Stimulated activated CD4-positive, alpha-beta T cell treated with anti-CD3 and anti-CD28 coated beads, Interleukin-1b, Interleukin-23, amount 100 ng/mL, for 48 hours (primary cell): ENCODE measurements at places on chromosomes 1 and 21.

- no peak for DNase-seq
These were observed 28.9 kb upstream of the APP start for GRCh38 chr21:26199456-26199855.

- no peak for DNase-seq
These were observed 198.6 kb upstream of the EDN2 start for GRCh38 chr1:41682845-41683625.

DNA sequence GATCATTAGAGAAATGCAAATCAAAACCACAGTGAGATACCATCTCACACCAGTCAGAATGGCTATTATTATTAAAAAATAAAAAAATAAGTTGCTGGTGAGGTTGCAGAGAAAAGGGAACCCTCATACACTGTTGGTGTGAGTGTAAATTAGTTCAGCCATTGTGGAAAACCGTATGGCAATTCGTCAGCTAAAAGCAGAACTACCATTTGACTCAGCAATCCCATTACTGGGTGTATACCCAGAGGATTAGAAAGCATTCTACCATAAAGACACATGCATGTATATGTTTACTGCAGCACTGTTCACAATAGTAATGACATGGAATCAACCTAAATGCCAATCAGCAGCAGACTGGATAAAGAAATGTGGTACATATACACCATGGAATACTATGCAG is 42.2 kb downstream of the GIPC2 start:
- no peak for DNase-seq

- no peak for DNase-seq
These were observed 28.0 kb upstream of the LSS start for GRCh38 chr21:46256501-46256994.

GRCh38 chr1:67294836-67295617 is 12.6 kb upstream of the IL12RB2 start:
- DNase-seq, result no peak

GRCh38 chr1:196896355-196896754 is 8.5 kb downstream of the CFHR4 start:
- no peak for DNase-seq

DNA sequence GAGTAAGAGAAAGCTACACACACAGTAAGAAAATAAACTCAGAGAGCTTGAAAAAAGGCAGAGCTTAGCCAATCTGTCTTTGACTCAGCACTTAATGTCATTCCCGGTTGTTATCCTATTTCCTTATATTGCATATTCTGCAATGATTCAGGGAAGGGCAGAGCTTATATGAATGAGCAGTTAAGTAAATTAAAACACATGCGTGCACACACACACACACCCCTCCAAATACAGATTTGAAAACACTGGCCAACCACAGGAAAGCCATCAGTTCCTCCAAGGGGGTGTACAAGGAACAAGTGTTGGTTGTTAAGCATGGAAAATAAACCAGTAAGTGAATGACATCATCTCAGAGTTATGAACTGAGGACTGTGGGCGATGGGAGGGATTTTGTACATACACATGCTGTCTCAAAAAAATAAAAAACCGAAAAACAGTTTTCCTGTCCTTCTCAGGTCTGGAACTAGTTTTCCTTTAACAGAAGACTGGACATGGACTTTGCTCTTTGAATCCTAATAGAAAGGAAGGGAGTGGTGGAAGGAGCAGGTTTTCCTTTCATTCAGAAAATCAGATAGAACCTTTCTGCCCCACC is 1.0 kb downstream of the IQGAP3 start:
- no peak for DNase-seq

GRCh38 chr1:14067036-14067435 is 367.0 kb downstream of the PRDM2 start:
- no peak for DNase-seq
